Cardiac muscle cell (in vitro differentiated cells and primary cell): ENCODE measurements at places on chromosomes 6 and 20.
A peak's percentile ranks its signal among the peaks of the same experiment; 100 is the strongest.

DNA sequence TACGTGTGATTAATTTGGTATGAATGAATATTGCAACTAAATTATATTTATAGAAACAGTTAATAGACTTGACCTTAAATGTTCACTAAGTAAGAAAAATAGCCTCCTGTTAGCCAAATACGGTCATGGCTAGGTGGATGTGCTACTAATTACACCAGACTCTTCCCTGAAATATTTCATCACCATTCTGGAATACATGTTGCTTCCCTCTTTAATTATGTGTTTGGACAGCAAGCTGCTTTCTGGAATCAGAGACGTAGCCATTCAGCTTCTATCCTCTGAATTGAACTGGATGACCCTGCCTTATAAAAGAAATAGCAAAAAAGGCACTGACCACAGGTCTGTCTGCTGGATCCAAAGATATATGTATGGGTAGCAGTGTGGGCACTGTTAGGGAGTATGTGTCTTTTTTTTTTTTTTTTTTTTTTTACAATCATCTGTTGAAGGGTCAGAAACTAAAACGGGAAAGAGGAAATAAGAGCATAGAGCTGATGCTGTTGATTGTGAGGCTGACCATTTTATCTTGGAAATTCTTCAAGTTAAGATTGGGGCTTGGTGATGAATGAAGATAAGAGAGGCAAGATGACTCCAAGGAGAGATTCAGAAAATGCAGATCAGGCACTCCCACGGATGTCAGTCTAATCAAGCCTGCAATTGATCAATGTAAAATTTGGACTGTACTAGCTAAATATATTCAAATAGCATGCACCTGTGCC, 283.2 kb upstream of the HSF2 start:
- H3K27me3 ChIP-seq = no peaks in the 10 kb centered on the region
- no peak for DNase-seq
- H3K27ac ChIP-seq = no peak overlapping the region
- no peaks in the 10 kb centered on the region for H3K4me1 ChIP-seq

DNA sequence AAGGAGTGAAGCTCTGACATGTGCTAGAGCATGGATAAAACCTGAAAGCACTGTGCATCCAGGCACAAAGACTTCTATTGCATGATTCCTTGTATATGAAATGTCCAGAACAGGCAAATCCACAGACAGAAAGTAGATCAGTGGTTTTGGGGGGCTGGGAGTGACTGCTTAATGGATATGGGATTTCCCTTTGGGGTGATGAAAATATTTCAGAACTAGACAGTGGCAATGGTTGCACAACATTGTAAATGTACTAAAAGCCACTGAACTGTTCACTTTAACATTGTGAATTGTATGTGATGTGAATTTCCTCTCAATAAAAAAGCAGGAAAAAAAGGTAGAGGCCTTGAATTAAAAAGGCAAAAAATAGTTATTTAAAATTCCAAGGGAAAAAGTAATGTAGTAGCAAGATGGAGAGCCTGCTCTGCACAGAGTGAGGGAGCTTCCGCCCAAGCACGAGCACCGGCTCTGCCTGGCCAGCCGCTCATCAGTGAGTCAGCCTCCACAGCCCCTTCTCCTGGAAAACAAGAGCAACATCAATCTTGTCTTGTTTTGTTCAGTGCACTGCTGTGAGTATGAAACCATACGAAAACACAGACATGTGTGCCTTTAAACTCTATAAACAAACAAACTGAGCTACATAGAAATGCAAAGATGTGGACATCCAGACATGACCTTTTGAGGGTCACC, 74.6 kb upstream of the THBS2 start:
- no peaks in the 10 kb centered on the region for H3K27me3 ChIP-seq
- H3K36me3 ChIP-seq = no peaks in the 10 kb centered on the region
- DNase-seq = no peak
- peaks cover 8% of the 10 kb centered on the region for H3K4me1 ChIP-seq

GRCh38 chr6:130903007-130903406, 75.8 kb downstream of the SMLR1 start:
- no peak overlapping the region for H3K27ac ChIP-seq
- no peaks in the 10 kb centered on the region for H3K4me1 ChIP-seq
- H3K36me3 ChIP-seq = no peaks in the 10 kb centered on the region
- no peak overlapping the region for H3K4me3 ChIP-seq

GRCh38 chr6:81382852-81383251, 369.6 kb downstream of the TENT5A start:
- DNase-seq = no peak
- H3K4me1 ChIP-seq = peaks cover 5% of the 10 kb centered on the region
- H3K36me3 ChIP-seq = no peaks in the 10 kb centered on the region
- peaks cover 9% of the 10 kb centered on the region for H3K27me3 ChIP-seq
- H3K27ac ChIP-seq = no peak overlapping the region

- no peak overlapping the region for H3K4me3 ChIP-seq
- DNase-seq = no peak
- H3K4me1 ChIP-seq = peaks cover 7% of the 10 kb centered on the region
- H3K36me3 ChIP-seq = no peaks in the 10 kb centered on the region
- no peak overlapping the region for H3K27ac ChIP-seq
Measured at GRCh38 chr6:3427687-3428085, 29.2 kb downstream of the SLC22A23 start.

DNA sequence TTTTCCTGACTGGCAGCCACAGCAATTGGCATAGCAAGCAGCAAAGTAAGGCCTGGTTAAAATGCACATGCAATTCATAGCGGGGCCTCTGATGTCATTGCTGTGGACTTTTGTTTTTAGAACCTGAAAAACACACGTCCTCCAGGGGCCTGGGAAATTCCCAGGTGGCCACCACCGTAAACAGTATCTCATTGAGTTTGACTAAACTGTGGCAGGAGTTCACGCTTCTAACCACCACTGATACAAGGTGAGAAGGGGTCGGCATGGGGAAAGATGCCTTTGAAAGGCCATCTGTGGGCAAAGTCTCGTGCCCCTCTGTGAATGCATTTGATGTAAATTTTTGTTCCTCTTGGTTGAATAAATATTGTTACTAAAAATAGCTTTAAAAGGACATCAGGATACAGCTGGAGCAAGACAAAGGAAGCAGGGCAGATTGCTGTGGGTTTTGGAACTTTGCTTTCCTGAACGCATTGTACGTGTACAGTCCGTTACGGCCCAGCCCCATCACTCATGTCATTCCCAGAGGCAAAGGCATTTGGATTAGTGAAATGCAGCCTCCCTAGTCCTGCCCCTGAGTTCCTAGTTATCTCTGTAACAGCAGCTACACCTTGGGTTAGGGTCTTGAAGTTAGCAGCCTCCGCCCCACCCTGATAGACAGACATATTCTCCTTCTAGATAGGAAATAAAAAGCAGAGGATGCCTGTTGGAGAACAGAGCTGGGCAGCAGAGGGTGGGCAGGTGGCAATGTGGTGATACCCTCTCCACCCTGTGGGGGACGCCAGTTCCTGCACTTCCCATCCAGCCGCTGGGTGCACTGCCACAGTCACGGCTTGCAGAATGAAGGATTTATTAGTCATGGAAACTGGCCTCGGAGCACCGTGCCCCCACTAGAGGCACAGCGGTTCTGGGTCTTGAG, 80.3 kb downstream of the ZDHHC14 start:
- no peak overlapping the region for H3K27ac ChIP-seq
- no peaks in the 10 kb centered on the region for H3K27me3 ChIP-seq
- peak; percentile 7 for DNase-seq
